GM23248 (cell line): ENCODE measurements at places on chromosomes 11 and 22. TPM values are rescaled to one million over a fixed set of nuclear protein-coding genes. Genes with fewer than 3 reads are reported as not detected.

The BBOX1 gene
- not detected in 2 replicates for total RNA-seq

The MS4A7 gene
- not detected in 2 replicates for total RNA-seq

The CD248 gene
- 212 and 230 TPM in 2 replicates for total RNA-seq

The APOL6 gene
- total RNA-seq = 20.4 and 20.8 TPM in 2 replicates

The SOX6 gene
- under 0.01 TPM in 1 of 2 replicates, not detected in the other for total RNA-seq

The RCOR2 gene
- total RNA-seq = 0.89 and 1.8 TPM in 2 replicates

The BIRC3 gene
- 0.89 and 0.97 TPM in 2 replicates for total RNA-seq

The MMP13 gene
- not detected in 2 replicates for total RNA-seq

The CABP4 gene
- not detected in 2 replicates for total RNA-seq

The NRIP3 gene
- 10.8 and 12.0 TPM in 2 replicates for total RNA-seq

The CALCA gene
- 1.3 TPM in 1 of 2 replicates, not detected in the other for total RNA-seq

The HSPB2 gene
- total RNA-seq = 0.38 and 1.2 TPM in 2 replicates

The SCGB2A2 gene
- total RNA-seq = not detected in 2 replicates

The RGL4 gene
- not detected in 2 replicates for total RNA-seq

The MTMR2 gene
- total RNA-seq = 32.4 and 44.8 TPM in 2 replicates

The CDCA5 gene
- total RNA-seq = 16.8 and 17.5 TPM in 2 replicates

GRCh38 chr11:116901964-116902688 lies 64.7 kb upstream of the APOA1 start:
- no peak for DNase-seq

DNA sequence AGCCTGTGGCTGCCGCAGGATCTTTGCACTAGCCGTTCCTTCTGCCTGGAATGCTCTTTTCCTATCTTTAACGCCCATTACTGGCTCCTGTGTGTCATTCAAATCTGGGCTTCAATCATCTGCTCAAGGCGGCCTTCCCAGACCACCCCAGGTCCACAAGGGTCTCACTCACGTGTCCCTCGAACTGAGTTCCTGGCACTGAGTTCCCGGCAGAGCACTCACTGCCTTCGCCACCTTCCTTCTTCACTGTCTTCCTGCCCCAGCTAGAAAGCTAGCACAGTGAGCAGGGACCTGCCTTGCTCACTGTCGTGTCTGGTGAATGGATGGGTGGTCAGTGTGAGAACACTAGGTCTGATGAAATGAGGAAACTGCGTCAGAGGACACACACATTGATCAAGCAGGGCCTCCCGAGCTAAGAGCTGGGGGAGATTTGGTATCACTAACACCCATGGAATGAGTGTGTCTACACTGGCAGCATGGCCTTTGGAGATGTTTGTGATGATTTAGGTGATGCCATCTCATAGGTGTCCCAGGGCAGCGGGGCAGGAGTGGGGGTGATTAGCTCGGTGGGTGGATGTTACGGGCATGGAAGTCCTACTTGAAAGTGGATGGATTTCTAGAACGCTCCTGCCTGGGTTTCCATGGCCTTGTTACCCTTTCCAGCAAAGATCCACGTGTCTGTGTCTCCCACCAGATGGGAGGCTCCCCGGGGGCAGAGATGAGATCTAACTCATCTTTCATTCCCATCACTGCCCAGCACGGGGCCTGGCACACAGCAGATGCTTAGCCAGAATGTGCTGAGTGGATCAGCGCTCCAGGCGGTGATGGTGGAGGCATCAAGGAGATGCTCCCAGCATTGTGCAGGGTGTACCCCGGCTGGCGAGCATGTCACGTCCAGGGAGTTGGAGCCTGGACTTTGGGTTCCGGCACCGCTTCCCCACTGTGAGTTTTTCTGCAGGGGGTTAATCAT lies 64.5 kb downstream of the SHISAL1 start:
- DNase-seq = no peak

- no peak for DNase-seq
Measured at GRCh38 chr11:115455613-115456012, 48.6 kb downstream of the CADM1 start.

DNA sequence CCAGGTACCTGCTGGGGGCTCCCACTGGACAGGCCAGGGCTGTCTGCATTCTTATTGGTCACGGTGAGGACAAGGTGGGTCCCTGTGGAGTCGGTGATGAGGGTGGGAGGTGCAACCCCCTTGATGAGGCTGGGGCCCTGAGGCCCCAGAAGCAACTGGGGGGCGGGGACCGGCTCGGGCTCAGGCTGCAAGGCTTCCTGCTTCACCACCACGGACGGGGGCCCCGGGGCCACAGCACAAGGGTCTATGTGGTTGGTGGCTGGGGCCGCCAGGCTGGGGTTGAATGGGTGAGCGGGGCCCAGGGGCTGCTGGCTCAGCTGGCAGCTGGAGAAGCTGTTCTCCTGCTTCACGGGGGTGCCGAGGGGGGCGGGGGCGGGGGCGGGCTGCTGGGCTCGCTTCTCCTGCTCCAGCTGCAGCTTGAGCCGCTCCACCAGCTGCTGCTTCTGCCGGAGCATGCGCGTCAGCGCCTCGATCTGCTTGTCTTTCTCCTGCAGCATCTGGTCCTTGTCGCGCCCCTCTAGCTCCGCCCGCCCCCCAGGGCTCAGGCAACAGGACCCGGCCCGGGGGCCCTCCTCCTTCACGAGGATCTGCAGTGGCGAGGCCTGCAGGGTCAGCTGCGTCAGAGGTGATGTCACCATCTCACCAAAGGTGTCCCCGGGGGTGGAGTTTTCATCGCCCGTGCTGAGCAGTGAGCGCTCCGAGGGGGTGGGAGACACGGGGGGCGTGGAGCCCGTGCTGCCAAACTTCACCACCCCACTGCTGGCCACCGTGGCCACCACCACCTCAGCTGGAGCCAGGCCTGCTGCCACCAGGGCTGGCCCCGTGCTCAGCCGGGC lies 48.2 kb downstream of the SGSM3 start:
- DNase-seq = no peak

GRCh38 chr11:9249252-9249651 lies 15.9 kb downstream of the DENND5A start:
- DNase-seq = no peak

GRCh38 chr22:30221121-30221992 lies 25.2 kb downstream of the LIF start:
- no peak for DNase-seq

DNA sequence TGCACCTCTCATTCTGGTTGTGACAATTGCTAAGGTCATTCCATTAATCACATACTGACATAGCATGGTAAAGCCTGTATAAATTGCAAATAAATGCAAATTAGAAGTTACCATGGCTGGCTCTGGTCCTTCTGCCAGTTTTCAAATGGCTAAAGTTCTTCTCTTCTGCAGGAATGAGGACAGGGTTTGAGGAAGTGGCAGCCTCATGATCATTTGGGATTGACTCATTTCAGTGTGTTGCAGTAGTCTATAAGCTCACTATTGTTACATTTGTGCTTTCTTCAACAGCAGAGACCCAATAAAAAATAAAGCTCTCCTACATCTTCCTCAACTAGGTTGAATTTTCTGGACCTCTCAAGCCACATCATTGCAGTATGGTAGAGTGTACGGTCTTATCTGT lies 60.3 kb downstream of the NECTIN1 start:
- no peak for DNase-seq

GRCh38 chr11:134346976-134347350 lies 15.2 kb downstream of the GLB1L2 start:
- DNase-seq = no peak

- no peak for DNase-seq
Measured at GRCh38 chr11:115644856-115645255, 140.6 kb upstream of the CADM1 start.

GRCh38 chr11:95503047-95503446 lies 272.0 kb upstream of the SESN3 start:
- peak; percentile 50 for DNase-seq

GRCh38 chr11:75656044-75656727 lies 12.7 kb downstream of the MAP6 start:
- no peak for DNase-seq

DNA sequence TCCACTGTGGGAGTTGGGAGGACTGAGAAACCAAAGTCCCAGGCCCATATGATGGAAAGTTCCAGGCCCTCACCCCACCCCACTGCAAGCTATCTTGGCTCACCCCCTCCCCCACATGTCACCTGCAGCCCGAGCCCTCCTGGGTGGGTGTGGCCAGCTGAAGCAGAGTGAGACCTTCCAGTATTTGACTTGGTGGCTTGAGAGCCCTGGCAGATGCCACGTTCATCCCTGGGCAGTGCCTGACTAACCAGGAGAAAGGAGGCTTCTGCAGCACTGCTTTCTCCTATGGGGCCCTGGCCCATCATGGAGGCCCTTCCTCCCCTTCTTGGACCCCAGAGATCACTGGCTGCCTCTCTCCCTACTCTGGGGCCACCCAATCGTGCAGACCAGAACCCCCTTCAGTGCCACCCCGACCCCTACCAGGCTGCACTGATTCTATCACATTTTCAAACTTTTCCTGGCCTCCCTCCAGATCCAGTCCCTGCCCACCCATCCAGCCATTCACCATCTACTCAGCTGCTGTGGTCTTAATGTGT lies 38.1 kb upstream of the WNT11 start:
- DNase-seq = no peak

DNA sequence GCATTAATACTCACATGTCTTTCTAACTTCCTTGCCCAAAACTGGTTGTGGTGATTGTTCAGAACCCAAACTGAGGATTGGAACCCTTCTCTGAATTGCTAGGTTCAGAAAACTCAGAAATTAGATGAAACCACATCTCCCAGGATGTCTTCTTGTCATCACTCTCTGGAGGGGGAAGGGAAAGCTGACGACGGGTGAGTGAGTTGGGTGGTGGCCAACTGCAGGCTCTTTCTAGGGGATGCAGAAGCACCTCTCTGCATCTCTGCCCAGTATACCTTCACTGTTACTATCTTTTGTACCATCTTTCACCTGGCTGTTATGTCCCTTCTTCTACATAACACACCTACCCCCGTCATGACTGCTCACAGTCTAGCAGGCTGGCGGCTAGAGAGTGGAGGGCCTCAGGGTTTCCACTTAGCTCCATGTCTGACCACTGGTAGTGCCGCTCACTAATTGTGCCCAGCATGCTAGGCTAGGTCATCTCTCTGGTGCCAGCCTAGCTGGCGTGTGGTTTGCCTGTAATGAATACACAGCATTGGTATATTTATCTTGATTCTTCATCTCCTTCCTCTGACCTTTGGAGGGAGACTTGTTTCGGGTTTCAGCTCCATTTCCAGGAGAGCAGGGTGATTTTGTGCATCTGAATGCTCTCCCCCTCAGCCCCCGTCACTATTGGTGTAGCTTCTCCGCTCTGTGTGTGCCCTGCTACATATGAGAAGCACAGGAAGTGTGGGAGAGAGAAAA lies 7.3 kb downstream of the GRAMD1B start:
- DNase-seq = no peak

GRCh38 chr11:122439866-122440810 lies 215.4 kb upstream of the UBASH3B start:
- DNase-seq = peak; percentile 72

DNA sequence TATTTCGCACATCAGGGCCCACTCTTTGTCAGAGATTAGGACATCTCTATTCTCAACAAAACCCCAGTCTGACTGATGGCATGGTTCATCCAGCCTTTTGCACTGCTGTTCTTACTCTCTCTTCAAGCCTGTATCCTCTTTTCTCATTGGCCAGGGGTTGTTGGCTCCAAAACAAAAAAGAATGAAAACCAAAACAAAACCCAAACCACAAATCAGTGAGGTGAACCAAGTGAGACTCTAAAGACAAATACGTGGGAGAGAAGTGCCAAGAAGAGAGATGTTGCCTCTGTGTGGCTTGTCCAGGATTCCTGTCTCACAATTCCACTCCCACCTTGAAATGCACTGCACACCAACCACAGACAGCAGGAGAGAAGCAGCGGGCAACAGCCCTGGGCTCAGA lies 278.9 kb upstream of the NARS2 start:
- no peak for DNase-seq

DNA sequence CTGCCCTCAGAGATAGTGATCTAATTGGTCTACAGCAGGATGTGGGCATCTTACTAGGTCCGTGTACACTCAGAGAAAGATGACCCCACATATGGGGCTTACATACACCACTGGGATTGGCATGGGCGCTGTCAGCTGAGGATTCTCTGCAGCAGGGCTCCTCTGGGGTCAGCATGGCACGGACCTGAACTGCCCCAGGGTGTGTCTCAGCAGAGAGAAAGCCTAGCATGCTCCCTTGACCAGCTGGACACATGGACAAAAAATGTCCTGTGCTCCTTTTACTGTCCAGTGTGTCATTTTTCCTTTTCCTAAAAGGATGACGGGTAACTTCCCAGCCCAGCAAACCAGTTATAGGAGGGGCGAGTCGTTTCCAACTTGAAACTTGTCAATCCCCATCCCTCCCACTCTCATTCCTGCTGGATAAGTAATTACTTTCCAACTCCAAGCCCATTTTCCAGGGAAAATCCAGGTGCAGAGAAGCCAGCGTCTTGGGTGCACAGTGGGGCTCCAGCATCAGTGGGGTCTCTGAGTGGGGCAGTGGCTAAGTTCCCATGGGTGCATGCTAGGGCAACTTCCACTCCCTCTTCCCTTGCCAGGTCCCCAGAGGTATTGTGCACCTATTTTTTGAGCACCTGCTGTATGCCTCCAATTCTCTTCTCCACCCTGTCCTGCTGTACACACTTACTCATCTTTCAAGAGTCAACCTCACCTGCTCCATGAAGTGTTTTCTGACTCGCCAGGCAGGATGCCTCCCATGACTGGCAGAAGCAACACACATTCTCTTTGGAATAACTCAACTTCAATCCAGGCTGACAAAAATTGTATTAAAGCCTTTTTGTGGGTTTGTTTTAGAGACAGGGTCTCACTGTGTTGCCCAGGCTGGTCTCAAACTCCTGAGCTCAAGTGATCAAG lies 5.0 kb downstream of the VSTM5 start:
- peak; percentile 20 for DNase-seq

DNA sequence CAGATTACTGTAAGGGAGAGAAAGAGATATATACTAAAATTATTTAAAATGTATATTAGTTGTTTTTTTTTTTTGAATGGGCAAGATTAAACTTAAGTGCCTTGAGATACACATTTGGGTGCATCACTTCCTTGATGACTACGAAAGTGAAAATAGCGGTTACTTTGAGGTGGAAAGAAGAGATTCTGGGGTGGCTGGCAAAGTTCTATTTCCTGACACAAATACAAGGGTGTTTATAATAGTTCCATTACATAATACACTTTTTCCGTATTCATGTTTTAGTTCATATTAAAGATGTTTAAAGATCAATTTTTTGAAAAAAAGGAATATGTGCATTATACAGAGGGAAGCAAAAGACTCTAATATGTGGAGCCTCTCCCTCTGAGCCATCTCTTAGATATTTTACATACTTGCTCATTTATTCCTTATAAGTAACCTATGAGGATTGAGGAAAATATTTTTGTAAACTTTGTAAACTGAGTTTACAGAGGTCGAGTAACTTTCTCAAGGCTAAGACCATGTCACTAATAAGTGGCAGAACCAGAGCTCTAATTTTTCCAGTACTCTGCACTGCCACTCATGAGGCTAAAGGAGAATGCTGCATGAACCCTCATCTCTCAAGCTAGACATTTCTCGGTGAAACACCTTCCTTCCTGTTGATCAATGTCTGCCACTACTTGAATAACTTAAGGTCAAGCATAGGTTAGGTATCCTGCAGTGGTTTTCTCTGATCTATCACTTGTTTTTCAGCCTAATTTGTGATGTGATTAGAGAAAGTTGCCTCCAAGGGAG lies 58.6 kb downstream of the DDIAS start:
- no peak for DNase-seq

GRCh38 chr11:9148035-9148434 lies 56.6 kb upstream of the SCUBE2 start:
- DNase-seq = no peak

- DNase-seq = no peak
Measured at GRCh38 chr11:102837646-102838045, 5.8 kb downstream of the MMP3 start.
